ENCODE measurements at places on chromosomes 5 and 9.

GRCh38 chr9:4508246-4508906 lies 18.1 kb downstream of the SLC1A1 start:
- DNase-seq, result no peak

DNA sequence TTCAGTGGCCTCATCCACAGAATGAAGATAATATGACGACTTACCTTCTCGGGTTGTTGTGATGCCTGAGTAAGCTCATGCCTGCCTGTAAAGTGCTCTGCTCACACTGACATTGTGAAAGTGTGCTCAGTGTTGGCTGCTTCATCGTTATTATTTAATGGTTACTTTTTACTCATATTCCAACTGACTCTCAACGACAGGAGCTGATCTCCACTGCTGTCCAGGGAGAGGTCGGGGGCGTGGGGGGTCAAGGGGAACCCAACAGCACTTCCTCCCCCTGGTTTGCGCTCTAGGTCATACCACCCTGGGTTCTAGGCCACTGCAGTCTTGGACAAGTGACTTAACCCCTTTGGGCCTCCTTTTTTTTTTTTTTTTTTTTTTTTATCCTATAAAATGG lies 52.9 kb upstream of the ANGPTL2 start:
- no peak for DNase-seq

- DNase-seq, result no peak
Measured at GRCh38 chr5:120327180-120327579, 136.9 kb upstream of the PRR16 start.

DNA sequence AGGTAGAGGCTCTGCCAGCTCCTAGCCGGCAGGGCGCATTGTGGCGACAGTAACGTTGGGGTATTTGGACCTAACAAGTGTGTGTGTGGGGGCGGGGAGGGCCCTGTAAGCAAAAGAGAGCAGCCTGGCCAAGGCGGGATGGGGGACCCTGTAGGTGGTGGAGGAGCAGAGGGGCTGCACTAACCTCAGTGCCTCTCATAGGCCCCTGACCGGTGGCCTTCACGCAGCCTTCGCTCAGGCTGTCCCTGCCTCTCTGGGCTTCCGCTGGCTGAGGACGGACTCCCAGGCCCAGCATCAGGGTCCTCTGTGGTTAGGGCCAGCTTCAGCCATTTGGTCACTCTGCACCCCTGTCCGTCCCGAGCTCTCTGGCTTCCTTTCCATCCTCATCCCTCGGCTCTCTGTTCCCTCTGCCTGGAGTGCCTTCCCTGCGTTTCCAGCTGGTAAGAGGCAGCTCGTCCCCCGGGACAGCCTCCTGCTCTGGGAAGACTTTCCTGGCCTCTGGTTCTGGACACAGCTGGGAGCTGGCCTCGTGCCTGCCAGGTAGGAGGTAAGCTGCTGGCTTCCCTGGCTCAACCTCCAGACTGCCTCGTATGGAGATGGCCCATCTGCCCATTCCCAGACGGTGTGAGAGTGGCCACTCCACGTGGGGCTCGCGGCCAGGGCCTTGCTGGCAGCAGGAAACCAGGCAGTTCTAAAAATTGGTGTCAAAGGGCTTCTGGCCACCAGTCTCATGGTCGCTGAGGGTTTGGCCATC lies 39.3 kb upstream of the PHYKPL start:
- no peak for DNase-seq

GRCh38 chr5:84487963-84488362 lies 103.3 kb upstream of the EDIL3 start:
- no peak for DNase-seq

DNA sequence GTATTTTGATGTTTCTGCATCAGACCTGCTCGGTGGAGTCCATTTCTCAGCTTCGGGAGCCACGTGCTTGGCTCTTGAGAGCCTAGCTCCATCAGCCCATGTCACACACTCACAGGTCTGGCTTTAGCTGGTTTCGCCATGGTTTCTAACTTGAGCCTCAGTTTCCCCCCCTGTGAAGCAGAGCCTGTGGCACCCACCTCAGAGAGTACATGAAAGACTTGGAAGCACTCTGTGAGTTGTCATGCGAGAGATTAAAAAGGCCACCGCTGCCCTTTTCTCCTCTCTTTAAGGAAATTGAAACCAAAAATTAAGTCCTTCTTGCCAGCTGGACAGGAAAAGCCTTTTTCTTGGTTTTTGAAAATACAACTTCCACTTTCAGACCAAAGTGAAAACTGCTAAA lies 8.8 kb downstream of the TENT4A start:
- DNase-seq, result no peak

Measured in activated T-cell treated with anti-CD3 and anti-CD28 coated beads for 24 hours (primary cell).